Ascending aorta (tissue), 2 donors: ENCODE measurements at places on chromosomes 2 and 18. TPM values are rescaled to one million over a fixed set of nuclear protein-coding genes. Genes with fewer than 3 reads are reported as not detected.

DNA sequence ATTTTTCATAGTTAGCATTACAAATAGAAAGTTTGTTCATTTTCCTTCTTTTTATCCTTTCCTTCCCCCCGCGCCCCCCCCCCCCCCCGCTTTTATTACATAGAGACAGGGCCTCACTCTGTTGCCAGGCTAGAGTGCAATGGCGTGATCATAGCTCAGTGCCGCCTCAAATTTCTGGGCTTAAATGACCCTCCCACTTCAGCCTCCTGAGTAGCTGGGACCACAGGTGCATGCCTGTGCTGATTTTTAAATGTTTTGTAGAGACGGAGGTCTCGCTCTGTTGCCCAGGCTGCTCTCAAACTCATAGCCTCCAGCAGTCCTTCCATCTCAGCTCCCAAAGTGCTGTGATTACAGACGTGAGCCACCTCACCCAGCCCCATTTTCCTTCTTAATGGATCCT is 91.2 kb upstream of the ALPP start:
- no peak for DNase-seq
- peaks cover 7% of the 10 kb centered on the region for H3K36me3 ChIP-seq
- H3K27ac ChIP-seq: no peak overlapping the region
- H3K4me1 ChIP-seq: no peaks in the 10 kb centered on the region
- H3K27me3 ChIP-seq: no peaks in the 10 kb centered on the region
- no peak overlapping the region for H3K4me3 ChIP-seq

GRCh38 chr18:11668441-11669169 is 20.5 kb upstream of the GNAL start:
- H3K36me3 ChIP-seq: no peaks in the 10 kb centered on the region
- no peaks in the 10 kb centered on the region for H3K27me3 ChIP-seq

MYOM1 gene
- 7.8 TPM for total RNA-seq

FAM117B gene
- total RNA-seq: 30.1 TPM

SKOR2 gene
- not detected for total RNA-seq
